AG04449 (cell line): ENCODE measurements at places on chromosomes 1 and 21.

DNA sequence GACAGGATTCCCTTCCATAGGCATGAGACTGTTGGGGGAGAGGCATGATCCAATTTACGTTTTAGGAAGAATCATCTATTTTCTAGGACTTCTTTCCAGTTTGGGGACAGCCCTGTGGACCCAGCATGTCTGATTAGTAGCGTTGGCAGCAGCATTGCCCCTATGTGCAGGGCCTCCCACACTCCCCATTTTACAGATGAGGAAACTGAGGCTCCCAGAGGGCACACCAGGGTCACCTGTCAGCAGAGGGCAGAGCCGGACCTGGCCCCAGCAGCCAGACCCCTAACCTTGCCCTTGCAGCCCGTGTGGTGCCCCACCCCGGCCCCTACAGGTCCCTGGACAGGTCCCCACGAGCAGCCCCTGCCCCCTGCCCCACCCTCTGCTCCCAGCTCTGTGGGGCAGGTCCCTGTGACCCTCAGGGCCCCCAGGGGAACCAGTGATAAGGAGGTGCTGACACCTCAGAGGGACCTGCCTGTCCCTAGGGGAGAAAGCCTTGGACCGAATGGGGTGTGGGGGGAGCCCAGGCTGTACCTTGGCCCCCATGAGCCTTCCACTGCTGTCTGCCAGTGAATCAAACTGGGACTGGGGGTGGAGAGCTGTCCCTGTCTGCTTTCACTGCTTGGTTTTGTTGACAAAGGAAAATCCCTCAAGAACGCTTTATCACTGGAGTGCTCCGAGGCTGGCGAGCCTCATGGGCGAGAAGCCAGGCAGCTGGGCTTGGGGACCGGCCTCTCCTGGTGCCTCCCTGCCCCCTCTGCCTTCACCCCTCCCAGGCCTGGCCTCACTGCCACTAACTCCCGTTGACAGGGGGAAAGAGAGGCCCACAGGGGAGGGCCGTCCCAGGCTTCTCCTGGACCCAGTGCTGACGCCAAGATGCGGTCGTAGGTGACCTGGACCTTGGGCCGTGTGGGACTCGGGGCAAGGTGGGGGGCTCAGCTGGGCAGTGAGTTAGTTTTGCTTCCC is 39.4 kb upstream of the CCDC27 start:
- DNase-seq: no peak

DNA sequence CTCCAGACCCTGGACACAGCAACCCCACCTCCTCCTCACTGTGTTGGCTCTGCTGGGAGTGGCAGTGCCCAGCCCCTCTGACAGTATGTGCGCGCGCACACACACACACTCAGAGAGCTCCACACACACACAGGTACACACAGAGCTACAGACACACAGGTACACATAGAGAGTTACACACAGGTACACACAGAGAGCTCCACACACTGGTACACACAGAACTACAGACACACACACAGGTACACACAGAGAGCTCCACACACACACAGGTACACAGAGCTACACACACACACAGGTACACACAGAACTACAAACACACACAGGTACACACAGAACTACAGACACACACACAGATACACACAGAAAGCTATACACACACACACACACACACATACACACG is 6.3 kb upstream of the PRKCZ start:
- DNase-seq: no peak

GRCh38 chr1:202861420-202862132 is 27.4 kb downstream of the RABIF start:
- peak; percentile 21 for DNase-seq

DNA sequence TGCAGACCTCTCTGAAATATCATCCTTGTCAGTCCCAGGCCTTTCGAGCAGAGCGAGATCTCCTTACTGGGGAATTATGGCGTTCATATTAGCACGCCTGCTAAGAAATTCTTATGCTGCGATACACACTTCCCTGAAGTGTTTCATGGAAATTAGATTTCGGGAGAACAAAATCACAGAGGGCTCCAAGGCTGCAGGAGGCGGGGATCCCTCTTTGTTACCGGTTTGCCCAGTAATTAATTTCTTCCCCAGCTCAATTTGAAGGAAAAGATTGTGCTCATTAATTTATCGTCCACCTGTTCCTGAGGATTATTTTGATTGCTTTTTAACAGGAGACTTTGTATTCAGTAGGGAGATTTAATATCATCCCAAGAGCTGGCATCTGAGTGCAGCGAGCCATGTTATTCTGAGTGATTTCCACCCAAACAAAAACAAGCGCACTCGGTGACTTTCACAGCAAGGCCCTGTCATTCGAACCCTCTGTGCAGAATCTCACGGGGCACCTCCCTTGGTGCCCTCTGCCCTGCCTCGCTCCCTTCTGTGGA is 202.3 kb upstream of the GALNT2 start:
- no peak for DNase-seq

DNA sequence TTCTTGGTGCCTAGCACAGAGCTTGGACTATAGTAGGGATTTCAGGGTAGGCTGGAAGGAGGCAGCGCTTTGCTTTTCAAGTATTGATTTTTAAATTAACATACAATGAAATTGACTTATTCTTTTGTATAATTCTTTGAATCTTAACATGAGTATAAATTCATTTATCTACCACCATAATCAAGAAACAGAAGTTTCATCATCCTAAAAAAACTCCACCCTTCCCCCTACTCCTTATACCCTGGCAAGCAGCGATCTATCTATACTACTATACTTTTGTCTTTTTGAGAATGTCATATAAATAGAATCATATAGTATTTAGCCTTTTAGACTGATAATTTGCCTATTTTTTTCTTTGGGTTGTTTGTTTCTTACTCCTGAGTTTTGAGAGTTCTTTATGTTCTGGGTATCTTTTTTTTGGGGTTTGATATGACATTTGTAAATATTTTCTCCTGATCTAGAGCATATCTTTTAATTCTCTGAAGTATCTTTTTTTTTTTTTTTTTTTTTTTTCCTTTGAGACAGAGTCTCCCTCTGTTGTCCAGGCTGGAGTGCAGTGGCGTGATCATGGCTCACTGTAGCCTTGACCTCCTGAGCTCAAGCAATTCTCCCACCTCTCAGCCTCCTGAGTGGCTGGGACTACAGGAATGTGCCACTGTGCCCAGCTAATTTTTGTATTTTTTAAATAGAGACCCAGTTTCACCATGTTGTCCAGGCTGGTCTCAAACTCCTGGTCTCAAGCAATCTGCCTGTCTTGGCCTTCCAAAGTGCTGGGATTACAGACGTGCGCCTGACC is 6.4 kb downstream of the RPS6KC1 start:
- DNase-seq: no peak

DNA sequence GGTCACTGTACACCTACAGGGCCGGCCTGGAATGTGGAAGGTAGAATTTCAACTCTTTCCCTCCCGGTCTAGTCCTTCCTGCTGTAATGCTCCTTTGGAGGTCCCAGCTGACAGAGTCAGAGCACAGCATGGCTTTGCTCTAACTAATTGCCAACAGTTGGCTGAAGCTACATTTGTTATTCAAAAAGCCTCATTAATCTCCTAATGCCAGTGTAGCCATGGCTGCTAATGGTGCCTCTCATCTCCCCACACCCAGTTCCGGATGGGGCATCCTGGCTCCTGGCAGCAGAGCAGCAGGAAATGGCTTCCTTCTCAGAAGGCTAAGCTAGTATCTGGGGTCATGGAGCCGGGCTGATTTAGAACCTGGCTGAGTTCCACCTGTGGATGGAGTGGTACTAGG is 18.7 kb upstream of the CAMK1G start:
- no peak for DNase-seq

GRCh38 chr1:24111996-24112779 is at the start of gene MYOM3:
Gene MYOM3 (minus strand): TSS chr1:24112135. CDS start chr1:24108636, 3,499 bp downstream.
- DNase-seq: no peak

DNA sequence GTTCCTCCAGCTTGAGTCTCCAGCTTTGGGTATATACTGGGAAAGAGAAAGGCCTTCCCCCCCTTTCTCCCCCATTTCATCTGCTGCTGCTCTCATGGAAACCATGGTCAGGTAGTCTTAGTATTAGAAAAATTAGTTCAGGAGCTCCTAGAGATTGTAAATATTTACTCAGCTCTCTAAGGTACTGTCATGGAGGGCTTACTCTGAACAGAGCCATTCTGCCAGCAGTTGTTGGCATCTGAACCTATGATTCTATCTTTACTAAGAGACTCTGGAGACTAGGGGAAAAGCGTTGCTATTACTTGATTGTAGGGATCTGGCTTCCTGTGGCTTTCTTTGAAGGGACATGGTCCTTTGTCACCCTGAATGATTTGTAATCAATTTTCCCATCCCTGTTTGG is 6.1 kb downstream of the INTS3 start:
- DNase-seq: no peak

GRCh38 chr1:172698224-172698623 is 39.3 kb downstream of the FASLG start:
- no peak for DNase-seq
